ENCODE measurements at places on chromosomes 4 and X.

- DNase-seq: no peak
Measured at GRCh38 chr4:114043116-114043515, 63.7 kb upstream of the ARSJ start.

- DNase-seq: no peak
Measured at GRCh38 chr4:127362686-127363085, 270.1 kb upstream of the INTU start.

DNA sequence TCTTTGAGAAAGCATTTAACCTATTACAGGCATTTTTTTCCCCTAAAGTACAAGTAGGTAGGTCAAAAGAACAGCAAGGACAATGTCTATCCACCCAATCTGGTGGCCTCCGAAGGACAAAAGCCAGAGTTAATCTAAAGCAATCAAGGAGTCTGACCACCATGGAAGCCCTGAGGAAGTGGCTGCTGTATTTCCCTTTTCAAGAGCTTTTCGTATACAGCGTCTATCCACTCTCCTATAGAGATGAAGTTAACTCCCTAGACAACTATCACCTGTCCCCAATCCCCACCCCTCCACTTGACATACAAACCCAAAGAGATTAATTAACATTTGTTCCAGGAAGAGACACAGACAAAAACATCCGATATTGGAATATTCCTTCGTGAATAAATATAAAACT, 85.5 kb downstream of the SNCA start:
- DNase-seq: no peak

DNA sequence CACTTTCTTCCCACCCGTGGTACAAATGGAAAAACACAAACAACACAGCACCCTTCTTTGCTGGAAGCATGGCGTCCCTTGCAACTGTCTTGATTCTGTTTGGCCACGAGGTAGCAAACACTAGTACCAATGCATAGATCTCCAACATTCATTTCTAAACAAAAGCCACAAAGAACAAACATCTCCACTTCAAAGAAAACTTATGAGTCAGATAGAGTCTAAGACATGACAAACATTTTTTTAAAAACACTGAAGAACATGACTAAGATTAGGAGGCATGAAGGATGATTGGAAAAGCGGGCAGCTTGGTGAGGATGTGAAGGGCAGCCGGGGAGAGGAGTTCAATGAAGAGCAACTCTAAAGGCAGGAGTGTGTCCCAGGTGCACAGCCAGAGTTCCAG, 197.6 kb upstream of the FAM9B start:
- no peak for DNase-seq

- DNase-seq: no peak
Measured at GRCh38 chr4:174592985-174593335, 70.7 kb upstream of the HPGD start.

DNA sequence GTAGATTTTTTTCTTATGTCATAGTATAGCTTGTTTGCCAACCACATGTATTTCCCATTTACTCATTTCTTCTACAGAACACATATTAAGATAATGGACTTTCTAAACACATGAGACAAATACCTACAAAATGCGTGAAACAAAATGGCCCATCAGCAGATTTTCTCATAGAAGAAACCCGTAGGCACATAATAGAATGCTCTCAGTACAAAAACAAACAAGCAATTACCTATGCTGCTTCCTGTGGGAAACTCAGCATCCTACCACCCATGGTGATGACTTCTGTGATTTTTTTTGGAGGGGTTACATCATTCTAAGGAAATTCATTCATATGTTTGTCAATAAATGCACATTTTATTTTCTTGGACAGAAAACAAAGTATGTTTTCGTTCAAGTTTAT, 343.6 kb downstream of the SPRY1 start:
- no peak for DNase-seq

DNA sequence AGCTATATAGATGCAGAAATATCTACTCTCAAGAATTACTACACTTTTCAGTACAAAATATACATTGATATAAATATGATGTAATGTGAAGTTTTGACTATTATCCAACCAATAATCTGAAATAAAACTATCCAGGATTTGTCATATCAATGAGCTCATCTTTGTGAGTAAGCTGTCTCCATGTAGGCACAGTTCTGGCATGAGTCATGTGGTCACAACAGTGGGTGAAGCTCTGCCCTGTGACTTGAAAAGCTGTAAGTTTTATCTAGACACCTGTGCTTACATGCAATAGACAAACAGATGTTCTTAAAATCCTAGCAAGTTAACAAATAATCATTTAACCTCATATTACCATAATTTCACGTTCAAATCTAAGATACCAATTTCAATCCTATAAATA, 192.7 kb downstream of the GABRG1 start:
- DNase-seq: no peak

DNA sequence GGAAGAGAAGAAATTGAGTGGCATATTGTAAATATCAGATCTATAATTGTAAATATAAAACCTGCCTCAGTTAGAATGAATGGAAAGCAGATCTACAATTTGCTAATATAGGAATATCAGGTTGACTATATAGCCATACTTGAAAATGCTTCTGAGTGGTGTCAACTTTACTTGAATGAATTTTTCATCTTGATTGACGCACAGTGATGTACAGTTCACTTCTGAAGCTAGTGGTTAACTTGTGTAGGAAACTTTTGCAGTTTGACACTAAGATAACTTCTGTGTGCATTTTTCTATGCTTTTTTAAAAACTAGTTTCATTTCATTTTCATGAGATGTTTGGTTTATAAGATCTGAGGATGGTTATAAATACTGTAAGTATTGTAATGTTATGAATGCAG, 132.6 kb downstream of the TET2 start:
- DNase-seq: no peak

DNA sequence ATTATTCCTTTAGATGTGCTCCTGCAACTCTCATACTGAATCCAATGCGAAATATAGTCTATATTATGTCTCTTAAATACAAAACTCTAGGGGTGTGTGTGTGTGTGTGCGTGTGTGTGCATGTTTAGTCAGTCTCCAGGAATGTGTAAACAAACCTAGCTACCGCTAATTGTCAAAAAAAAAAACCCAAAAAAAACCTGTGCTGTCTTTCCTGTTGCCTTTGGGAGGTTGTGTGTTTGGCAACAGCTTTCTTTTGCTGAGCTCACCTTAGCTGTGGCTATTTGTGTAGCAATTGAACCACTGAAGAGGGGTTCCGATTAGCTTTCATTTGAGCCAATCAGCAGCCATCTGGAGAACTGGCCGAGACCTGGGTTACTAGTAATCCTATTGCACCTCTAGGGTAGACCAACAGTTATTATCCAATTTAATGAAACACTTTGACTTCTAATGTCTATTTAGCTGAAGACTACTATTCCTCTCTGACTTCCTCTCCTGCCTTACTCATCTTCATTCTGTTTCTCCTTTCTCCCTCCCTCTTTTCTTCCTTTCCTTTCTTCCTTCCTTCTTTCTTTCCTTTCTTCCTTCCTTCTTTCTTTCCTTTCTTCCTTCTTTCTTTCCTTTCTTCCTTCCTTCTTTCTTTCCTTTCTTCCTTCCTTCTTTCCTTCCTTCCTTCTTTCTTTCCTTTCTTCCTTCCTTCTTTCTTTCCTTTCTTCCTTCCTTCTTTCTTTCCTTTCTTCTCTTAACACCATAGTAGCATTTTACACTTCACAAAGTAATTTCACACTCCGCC, 471.1 kb downstream of the GBA3 start:
- DNase-seq: no peak

DNA sequence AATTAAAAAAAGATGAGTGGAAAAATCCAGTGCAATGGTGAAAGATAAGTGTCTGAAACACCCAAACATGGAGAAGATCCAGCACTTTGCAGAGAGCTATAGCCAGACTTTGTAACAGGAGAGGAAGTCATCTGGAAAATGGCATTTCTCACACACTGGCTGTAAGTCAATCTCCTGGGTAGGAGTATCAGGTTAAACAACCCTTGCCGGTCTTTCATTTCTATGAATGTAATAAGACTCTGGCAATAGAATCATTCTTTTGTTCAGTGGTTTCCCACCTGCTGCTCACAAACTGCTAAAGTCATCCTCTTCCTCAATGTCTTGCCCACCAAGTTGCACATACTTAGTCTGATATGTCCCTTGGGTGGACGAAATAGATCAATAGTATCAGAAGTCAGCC, 94.0 kb upstream of the ATP8A1 start:
- no peak for DNase-seq

- DNase-seq: no peak
Measured at GRCh38 chr4:33998291-33998690, 2246.0 kb downstream of the ARAP2 start.

GRCh38 chr4:172411149-172411548, 597.9 kb downstream of the GALNTL6 start:
- DNase-seq: no peak

DNA sequence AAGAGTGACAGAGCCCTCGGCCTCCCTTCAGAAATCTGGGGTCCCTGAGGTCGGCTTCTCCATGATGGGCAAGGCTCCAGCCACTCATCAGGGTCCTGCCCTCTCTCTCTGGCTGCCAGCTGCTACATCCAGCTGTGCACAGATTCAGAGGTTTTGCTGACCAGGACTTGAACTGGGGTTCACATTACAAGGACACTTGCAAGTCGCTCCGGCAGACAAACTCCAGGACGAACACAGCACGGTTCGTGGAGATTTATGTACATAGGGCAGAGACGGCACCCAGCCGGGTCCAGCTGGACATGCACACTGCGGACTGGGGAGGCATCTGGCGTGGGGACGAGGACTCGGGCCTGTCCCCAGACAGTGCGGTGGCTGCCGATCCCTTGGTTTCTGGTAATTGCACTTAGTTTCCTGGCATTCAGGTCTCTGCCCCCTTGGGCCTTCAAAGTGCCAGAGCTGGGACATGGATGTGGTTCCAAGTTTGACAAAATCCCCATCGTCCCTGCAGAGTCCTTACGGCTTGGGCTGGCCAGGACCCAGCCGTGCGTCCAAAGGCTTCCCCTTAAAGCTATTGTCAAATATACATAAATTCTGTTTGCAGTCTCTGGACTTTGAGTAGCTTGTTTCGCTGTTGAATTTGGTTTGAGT, 6.2 kb upstream of the C4orf50 start:
- no peak for DNase-seq

GRCh38 chr4:18056030-18056429, 34.5 kb upstream of the LCORL start:
- DNase-seq: no peak

- DNase-seq: no peak
Measured at GRCh38 chr4:147940171-147940570, 208.3 kb downstream of the ARHGAP10 start.

DNA sequence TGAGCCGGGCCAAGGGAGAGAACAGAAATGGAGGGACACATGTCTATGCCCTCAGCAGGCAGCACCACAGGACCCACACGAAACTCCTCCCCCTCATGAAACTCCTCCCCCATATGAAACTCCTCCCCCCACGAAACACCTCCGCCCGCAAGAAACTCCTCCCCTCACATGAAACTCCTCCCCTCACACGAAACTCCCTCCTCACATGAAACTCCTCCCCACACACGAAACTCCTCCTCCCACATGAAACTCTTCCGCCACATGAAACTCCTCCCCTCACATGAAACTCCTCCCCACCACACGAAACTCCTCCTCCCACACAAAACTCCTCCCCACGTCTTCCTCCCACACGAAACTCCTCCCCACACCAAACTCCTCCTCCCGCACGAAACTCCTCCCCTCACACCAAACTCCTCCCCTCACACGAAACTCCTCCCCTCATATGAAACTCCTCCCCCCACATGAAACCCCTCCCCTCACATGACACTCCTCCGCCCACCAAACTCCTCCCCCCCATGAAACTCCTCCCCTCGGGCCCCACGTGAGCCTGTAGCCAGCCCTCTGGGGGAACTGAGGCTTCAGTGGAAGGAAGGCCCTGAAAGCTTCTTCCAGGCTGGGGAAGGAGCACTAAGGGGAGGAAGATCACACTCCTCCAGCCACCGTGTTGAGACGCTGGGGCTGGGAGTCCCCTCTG, 15.2 kb downstream of the ADRA2C start:
- no peak for DNase-seq

DNA sequence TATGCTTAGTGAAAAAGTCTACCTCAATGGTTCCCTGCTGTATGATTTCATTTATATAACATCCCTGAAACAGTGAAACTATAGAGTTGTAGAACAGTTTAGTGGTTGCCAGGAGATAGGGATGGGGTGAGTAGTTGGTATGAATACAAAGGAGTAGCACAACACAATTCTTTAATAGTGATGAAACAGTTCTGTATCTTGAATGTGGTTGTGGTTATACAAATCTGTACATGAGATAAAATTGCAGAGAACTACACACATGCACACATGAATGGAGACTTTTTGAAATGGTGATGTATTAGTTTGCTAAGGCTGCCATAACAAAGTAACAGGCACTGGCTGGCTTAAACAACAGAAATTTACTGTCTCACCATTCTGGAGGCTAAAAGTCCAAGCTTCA, 677.1 kb downstream of the ADGRL3 start:
- DNase-seq: no peak
